Natural killer cell treated with Interleukin-12 subunit alpha and Interleukin-12 subunit beta and Interleukin-15 and Interleukin-18, amount 100 ng/mL, for 72 hours (primary cell): ENCODE measurements at places on chromosomes 2 and 18. TPM values are rescaled to one million over a fixed set of nuclear protein-coding genes. Genes with fewer than 3 reads are reported as not detected.

AQP12B gene
- total RNA-seq = not detected

CCL20 gene
- total RNA-seq = not detected

SIX3 gene
- not detected for total RNA-seq

PLB1 gene
- 0.88 TPM for total RNA-seq

CFAP53 gene
- 0.31 TPM for total RNA-seq

FBXO41 gene
- 10.0 TPM for total RNA-seq

ERICH2 gene
- not detected for total RNA-seq

CDH19 gene
- total RNA-seq = not detected

GCG gene
- not detected for total RNA-seq

ANKRD30BL gene
- not detected for total RNA-seq

NT5DC4 gene
- not detected for total RNA-seq

CCDC68 gene
- 0.74 TPM for total RNA-seq

CNPPD1 gene
- total RNA-seq = 68.5 TPM

DNAH6 gene
- total RNA-seq = 1.0 TPM

- H3K27me3 ChIP-seq = no peaks in the 10 kb centered on the region
- DNase-seq = no peak
- H3K27ac ChIP-seq = no peak overlapping the region
- H3K4me3 ChIP-seq = no peak overlapping the region
Observed at GRCh38 chr2:157747695-157748370, 119.2 kb upstream of the ACVR1C start.

DNA sequence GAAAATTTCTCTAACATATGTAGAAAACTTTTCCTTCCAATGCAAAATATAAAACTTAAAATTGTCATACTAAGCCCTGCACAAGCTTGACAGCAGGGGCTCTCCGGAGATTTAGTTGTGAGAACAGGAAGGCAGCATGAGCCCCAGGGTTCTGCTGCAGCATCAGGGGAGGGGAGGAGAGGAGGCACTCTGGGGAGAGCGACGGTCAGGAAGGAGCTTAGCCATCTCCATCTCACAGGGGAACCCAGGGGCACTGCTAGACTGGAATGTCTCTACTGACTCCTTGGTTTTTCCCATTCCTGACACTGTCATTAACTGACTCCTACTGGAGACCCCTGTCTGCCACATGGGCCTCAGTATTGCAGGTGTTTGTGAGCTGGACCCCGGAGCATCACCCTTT lies 123.6 kb downstream of the GPR39 start:
- H3K4me3 ChIP-seq = no peak overlapping the region
- H3K27ac ChIP-seq = no peak overlapping the region
- no peak for DNase-seq

DNA sequence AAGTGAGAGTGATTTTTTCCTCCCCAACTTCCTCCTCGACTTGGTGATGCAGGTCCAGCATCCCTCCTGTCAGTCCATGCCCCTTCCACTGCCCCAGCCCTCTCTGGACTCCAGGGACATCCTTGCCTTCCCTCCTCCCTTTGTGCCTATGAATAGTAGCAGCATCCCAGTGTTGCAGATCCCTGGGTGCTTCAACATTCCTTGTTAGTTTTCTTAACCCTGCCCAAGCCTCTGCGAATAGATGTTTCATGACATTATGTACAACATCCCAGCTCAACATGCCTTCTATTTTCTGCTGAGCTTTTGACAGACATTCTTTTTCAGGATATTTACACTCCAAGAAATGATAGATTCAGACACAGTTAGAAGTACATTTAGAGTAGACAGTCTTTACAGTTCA lies 35.3 kb upstream of the CCDC150 start:
- H3K36me3 ChIP-seq = no peaks in the 10 kb centered on the region
- H3K4me1 ChIP-seq = no peaks in the 10 kb centered on the region
- H3K27ac ChIP-seq = no peak overlapping the region
- no peak overlapping the region for H3K4me3 ChIP-seq

DNA sequence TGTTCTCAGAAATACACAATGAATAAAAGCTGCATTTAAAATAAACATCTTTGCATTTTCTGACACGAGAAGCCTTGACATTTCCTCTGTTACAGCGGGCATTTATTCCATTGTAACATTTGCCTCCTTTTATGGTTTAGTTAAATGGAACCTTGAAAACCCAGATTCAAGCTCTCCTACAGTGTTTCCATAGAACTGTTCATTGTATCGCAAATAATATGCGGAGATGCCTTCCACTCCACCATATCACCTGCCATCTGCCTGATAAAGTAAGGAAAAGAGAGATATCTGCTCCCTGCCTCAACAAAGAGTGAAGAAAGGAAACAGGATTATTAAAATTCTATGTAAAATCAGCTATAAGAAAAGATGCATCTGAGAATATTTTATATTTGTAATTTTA lies 69.8 kb downstream of the CDH19 start:
- no peaks in the 10 kb centered on the region for H3K4me1 ChIP-seq
- no peak overlapping the region for H3K27ac ChIP-seq
- no peak overlapping the region for H3K4me3 ChIP-seq
- no peak for DNase-seq
- no peaks in the 10 kb centered on the region for H3K36me3 ChIP-seq
- H3K27me3 ChIP-seq = no peaks in the 10 kb centered on the region

- H3K36me3 ChIP-seq = no peaks in the 10 kb centered on the region
- peaks cover 17% of the 10 kb centered on the region for H3K4me1 ChIP-seq
- no peak for DNase-seq
- no peak overlapping the region for H3K27ac ChIP-seq
Observed at GRCh38 chr2:143402451-143402850, 273.2 kb downstream of the ARHGAP15 start.

DNA sequence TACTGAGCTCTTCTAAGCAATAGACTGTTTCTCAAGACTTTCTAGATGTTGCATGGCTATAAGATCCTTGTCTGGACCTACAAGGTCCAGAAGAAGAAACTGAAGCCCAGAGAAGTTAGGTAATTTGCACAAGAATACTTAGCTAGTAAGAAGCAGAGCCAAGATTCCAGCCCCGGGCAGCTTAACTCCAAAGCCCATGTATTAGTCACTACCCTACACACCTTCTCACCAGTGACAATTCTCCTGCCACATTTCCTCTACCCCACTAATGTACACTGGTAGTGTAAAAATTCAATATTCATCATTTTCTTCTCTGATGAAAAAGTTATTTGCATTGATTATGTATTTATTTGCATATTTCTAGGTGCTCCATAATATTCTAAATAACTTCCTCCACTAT lies 95.5 kb upstream of the CREB1 start:
- H3K36me3 ChIP-seq = no peaks in the 10 kb centered on the region
- H3K27ac ChIP-seq = no peak overlapping the region
- no peak overlapping the region for H3K4me3 ChIP-seq
- H3K4me1 ChIP-seq = no peaks in the 10 kb centered on the region
- no peak for DNase-seq

GRCh38 chr2:216770717-216771116 lies 75.4 kb upstream of the IGFBP5 start:
- H3K27ac ChIP-seq = no peak overlapping the region
- no peaks in the 10 kb centered on the region for H3K4me1 ChIP-seq
- no peak overlapping the region for H3K4me3 ChIP-seq
- H3K27me3 ChIP-seq = peaks cover 17% of the 10 kb centered on the region
- H3K36me3 ChIP-seq = no peaks in the 10 kb centered on the region

GRCh38 chr2:109378682-109379081 lies 235.1 kb downstream of the SEPTIN10 start:
- H3K4me1 ChIP-seq = no peaks in the 10 kb centered on the region
- no peaks in the 10 kb centered on the region for H3K36me3 ChIP-seq
- no peak overlapping the region for H3K4me3 ChIP-seq
- no peak overlapping the region for H3K27ac ChIP-seq
- H3K27me3 ChIP-seq = no peaks in the 10 kb centered on the region

- no peak overlapping the region for H3K27ac ChIP-seq
- peaks cover 9% of the 10 kb centered on the region for H3K4me1 ChIP-seq
- H3K4me3 ChIP-seq = no peak overlapping the region
- no peaks in the 10 kb centered on the region for H3K36me3 ChIP-seq
Observed at GRCh38 chr2:44126106-44126797, 42.4 kb upstream of the PPM1B start.

- H3K4me1 ChIP-seq = no peaks in the 10 kb centered on the region
- no peak overlapping the region for H3K27ac ChIP-seq
- no peak overlapping the region for H3K4me3 ChIP-seq
Observed at GRCh38 chr2:196546151-196546919, 93.2 kb upstream of the CCDC150 start.

GRCh38 chr2:230922951-230923717 lies 1.9 kb downstream of the GPR55 start:
- no peak for DNase-seq
- no peaks in the 10 kb centered on the region for H3K36me3 ChIP-seq
- peak overlapping the region; percentile 81 for H3K4me3 ChIP-seq
- peaks cover 34% of the 10 kb centered on the region for H3K27me3 ChIP-seq

DNA sequence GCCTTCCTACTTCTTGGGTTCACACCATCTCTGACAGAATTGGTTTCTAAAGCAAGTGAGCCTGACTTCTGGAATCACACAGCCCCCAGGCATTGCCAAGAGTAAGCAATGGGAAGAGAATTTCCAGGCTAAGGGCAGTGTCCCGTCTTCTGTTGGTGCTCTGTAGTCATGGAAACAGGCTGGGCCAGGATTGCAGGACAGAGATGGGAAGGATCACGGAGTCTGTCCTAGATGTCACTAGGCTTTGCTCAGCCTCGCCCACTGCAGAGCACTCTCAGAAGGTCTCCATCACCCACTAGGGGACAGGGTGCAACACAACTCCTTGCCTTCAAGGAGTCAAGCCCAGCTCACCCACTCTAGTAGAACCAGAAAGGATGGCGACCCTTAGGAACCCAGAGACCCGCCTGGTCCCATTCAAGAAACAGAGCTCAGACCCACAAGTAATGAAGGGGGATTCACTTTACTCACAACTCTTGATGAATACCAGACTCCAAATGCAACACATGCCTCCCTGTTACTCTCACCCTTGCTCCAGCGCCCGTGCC lies 48.6 kb upstream of the TEX51 start:
- DNase-seq = no peak
- H3K4me1 ChIP-seq = no peaks in the 10 kb centered on the region
- H3K27ac ChIP-seq = no peak overlapping the region
- H3K36me3 ChIP-seq = no peaks in the 10 kb centered on the region
- no peak overlapping the region for H3K4me3 ChIP-seq
- H3K27me3 ChIP-seq = peaks cover 23% of the 10 kb centered on the region

DNA sequence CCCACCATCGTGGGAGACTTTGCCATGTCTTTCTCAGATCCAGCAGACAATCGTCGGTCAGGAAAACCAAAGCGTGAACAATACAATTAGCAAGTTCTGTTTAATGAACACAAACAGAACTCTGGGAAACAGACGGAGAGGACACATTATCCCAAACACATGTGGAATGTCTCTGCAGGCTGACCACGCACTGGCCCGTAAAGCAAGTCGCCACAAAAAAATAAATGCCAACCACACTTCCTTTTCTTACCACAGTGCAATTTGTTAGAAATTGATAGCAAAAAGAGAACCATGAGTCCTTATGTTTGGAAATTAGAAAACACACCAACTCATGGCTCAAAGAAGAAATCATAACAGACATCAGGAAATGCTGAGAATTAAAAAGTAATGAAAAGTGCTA lies 210.9 kb downstream of the TWIST2 start:
- H3K4me3 ChIP-seq = no peak overlapping the region
- H3K4me1 ChIP-seq = peaks cover 7% of the 10 kb centered on the region
- DNase-seq = no peak
- H3K27ac ChIP-seq = no peak overlapping the region
- H3K36me3 ChIP-seq = no peaks in the 10 kb centered on the region

GRCh38 chr18:39969803-39970494 lies 1985.1 kb upstream of the PIK3C3 start:
- H3K27ac ChIP-seq = no peak overlapping the region
- no peak overlapping the region for H3K4me3 ChIP-seq
- no peak for DNase-seq
- H3K36me3 ChIP-seq = no peaks in the 10 kb centered on the region

DNA sequence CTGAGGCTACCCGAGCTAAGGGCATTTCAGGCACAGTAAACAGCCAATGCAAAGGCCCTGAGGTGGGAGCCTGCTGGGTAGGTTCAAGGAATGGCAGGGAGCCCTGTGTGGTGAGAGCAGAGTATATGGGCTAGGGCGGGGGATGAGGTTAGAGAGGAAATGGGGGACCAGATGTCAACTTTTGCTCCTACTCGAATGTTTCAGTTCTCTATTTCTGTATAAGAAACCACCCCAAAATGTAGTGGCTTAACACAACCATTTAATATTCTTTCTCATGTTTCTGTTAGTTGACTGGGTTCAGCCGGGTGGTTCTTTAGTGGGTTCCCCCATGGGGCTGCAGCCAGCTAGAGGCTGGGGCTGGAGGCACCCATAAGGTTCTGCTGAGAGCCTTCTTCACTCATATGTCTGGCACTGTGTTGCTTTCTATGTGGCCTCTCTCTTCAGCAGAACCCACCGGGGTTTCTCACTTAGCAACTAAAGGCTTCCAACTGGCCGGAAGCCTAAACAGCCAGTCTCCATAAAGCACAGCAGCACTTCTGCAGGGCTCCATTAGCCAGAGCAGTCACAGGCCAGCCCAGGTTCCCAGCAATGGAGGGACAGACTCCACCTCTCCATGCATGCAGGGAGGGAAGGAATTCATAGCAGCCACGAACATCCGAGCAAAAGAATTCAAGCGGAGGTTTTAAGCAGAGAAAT lies 5.6 kb upstream of the ATOH8 start:
- H3K4me3 ChIP-seq = no peak overlapping the region
- H3K27me3 ChIP-seq = peaks cover 34% of the 10 kb centered on the region
- no peaks in the 10 kb centered on the region for H3K36me3 ChIP-seq
- H3K27ac ChIP-seq = no peak overlapping the region

DNA sequence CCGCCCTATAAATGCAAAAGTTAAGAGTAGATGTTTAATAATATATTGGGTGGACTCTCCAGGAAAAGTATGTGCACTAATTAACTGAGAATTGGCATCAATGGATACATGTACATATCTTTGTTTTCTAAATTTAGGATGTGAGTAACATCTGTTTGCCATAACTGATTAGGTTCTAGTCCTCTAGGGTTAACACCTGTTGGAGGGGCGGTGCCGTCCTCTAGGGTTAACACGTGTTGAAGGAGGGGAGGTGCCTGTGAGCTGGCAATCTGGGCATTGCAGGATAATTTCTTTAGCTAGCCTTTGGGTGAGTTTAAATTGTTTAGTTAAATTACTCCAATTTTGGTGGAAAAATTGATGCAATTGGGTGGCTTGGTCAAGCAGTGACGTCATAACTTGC lies 30.9 kb downstream of the HTR2B start:
- H3K27me3 ChIP-seq = no peaks in the 10 kb centered on the region
- H3K4me1 ChIP-seq = no peaks in the 10 kb centered on the region
- H3K4me3 ChIP-seq = no peak overlapping the region

GRCh38 chr18:75854174-75854573 lies 426.7 kb upstream of the SMIM21 start:
- no peaks in the 10 kb centered on the region for H3K27me3 ChIP-seq
- H3K4me3 ChIP-seq = no peak overlapping the region
- DNase-seq = no peak

DNA sequence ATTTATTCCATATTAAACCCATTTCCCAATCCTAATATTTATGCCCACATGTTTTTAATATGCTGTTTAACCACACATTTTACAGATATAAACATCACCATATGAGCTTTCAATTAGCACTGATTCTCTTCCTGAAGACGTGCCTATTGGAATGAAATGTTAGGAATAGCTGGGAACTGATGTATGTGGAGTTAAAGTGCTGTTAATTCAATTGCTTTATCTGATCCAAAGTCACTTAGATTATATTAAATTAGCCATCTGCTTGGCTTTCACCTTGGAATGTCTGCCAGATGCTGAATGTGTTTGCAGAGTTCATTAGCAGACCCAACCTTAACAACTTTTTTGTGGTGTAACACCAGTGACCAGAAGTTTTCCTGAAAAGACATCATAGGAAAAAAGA lies 942.9 kb upstream of the KLHL29 start:
- H3K4me1 ChIP-seq = no peaks in the 10 kb centered on the region
- no peak overlapping the region for H3K4me3 ChIP-seq
- no peak overlapping the region for H3K27ac ChIP-seq
- H3K27me3 ChIP-seq = no peaks in the 10 kb centered on the region
